ENCODE measurements at places on chromosomes 11 and 22.

DNA sequence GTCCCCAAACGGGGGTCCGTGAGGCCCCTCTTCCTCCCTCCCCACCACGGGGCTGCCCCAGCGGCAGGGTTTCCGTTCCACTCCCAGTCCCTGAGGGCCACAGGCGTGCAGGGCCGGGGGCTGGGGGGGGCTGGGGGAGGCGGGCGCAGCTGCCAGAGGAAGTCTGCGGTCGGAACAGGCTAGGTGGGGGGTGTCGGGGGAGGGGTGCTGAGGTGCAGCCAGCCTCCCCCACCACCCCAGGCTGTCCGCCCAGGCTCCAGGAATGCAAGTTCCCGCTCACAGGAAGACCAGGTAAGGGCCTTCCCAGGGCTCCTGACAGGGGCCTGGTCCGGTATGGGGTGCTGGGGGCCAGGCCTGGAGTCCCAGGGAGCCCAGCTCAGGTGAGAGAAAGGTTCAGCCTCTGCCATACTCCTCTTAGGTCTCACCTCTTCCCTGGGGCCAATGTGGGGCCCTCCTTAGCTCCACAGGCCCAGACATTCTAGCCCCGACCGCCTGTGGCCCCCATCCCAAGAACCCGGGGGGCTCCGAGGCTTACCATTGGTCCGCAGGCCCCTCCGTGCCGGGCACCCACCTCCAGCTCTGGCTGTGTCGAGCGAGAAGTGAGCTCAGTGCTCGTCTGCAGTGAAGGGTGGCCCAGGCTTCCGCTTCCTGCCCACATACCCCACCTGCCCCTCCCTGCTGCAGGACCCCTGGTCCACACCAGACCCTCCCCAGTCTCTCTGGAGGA is at the start of gene PTPRCAP:
Gene PTPRCAP, minus strand, starts transcription at position 601 of the 727 bp plus-strand sequence. Its CDS starts 63 bp downstream, at position 538.
- DNase-seq: peak; percentile 28

- no peak for DNase-seq
These were observed 1322.2 kb downstream of the TBC1D22A start for GRCh38 chr22:48084729-48085050.

DNA sequence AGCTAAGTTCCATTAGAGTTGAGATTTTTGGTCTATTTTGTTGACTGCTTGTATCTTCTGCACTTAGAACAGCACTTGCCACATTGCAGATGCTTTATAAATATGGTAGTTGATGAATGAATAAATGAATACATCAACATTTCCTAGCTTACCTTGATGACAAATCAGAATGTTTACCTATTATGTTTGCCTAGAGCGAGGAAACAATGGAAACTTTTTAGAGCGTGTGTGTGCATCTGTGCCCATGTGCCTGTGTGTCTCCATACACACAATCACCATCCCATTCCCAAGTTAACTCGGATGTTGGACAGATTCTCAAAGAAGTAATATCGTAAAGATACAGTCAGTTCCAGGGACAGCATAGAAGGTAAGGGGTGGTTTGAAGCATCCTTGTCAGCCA is 139.1 kb downstream of the DBX1 start:
- DNase-seq: no peak

DNA sequence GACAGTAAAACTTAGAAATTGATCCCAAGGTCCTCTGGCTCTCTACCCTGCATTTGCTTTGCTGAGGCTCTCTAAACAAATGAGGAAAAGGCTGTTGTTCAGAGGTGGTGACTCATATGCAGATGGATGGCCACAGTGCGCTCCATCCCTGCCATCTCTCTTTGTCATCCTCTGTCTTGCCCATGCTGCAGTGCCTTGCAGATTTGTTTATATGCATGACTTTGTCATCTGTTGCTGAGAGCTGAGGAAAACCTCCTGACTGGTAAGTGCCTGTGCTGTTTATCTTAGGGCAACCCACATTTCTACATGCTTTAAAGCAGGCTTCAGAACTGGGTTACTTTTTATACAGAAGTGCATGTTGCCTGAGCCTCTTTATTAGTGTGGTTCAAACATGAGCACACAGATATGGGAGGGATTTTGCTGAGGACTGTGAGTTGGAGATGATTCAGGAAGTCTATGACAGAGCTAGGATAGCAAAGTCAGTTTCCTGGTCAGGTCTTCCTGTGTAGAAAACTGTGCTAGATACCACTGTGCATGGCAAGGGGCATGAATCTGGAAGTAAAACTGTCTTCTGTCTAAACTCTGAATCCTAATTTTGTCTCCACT is 57.4 kb downstream of the JAM3 start:
- peak; percentile 82 for DNase-seq

DNA sequence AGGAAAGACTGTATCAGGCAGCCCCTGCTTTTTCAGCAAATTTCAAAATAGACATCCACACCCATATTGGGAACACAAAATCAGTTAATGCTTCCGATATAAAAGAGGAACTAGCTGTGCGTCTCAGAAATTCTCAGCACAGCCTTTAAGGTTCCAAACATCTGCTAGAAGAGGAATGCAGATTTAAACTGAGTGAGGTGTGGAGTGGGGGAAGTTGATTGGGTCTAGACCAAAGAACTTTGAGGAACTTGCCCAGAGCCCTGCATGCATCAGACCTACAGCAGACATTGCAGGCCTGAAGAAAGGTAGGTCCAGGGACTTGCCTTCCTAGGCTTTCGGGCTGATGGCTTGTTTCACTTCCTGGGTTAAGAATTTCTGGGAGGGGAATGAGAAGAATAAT is at the start of gene MS4A4A:
Gene MS4A4A, plus strand, starts transcription at position 255 of the 400 bp plus-strand sequence. Its CDS starts 10 bp downstream, at position 265.
- no peak for DNase-seq

DNA sequence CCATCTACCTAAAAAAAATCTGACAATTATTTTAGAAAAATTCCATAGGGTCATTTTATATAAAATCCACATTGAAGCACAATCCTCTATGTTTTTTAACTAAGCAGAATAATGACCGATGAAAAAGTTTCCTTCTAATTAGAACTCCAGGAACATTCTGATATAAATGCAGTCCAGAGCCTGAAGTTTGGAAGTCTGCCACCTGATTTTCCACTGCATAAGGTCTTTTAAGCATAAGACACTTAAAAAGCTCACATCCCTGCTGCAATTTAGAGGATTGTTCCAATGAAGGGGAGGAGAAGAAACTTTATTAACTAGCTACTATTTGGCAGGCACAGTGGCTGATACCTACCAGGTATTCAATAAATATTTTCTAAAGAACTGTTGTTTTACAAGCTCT is 570.3 kb upstream of the ANO5 start:
- no peak for DNase-seq

- peak; percentile 80 for DNase-seq
These were observed 44.6 kb upstream of the PPARA start for GRCh38 chr22:46105494-46106278.

DNA sequence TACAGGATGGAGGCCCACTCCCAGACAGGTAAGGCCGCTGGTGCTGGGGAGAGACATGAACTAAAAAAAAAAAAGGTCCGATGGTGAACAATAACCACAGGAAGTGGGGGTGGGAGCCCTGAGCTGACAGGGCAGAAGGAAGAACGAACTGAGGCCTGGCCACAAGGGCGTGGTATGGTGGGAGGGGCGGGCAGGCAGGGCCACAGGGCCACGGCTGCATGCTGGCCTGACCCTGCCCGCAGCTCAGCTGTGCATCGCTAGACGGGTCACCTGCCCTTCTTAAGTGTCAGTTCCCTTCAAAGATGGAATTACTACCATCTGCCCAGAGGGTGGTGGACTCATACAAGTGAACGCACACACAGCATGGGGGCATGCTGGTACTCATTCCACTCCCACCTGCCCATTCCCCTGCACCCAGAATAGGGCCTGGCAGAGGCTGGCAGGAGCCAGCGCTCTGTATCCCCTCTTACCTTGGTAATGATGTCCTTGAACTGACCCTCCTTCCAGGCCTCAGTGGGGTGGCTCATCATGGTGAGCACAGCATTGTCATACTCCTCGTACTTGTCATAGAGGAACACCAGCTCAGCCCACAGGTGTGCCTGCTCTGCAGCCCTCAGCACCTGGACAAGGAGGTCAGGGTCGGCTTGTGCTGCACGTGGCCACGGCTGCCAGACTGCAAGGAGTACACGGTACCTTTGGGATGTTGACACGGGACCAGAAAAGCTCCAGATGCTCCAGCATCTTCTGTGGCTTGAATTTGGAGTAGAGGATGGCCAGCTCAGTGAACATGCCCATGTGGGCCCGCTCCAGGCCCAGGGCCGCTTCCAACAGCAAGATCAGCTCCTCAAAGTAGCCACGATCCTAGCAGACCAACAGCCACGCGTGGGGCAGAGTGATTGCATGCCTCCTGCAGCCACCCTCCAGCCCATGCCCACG is 17.5 kb upstream of the SLC25A1 start:
- DNase-seq: no peak

- DNase-seq: no peak
These were observed 47.7 kb downstream of the PDE2A start for GRCh38 chr11:72626414-72626936.

- no peak for DNase-seq
These were observed 304.2 kb downstream of the INSC start for GRCh38 chr11:15418921-15419320.

- DNase-seq: no peak
These were observed 31.2 kb downstream of the GNAZ start for GRCh38 chr22:23101524-23101923.

DNA sequence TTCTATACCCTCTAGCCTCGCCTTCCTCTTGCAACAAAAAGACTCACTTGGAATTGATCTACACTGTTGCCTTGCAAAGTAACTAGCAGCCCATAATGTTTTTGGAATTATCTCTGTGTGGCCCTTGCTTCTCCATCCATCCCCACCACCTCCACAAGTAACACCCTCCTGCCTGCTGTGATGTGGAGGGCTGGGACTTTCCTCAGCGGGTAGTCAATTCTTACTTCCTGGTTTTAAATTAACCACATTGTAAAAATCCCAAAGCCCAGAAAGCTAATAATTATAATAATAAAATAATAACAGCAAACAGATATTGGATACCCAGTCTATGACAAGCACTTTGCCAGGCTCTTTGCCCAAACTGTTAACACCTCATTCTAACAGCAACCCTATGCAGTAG is 40.8 kb upstream of the GALNT18 start:
- DNase-seq: no peak

- peak; percentile 22 for DNase-seq
These were observed 428.5 kb downstream of the TMEM135 start for GRCh38 chr11:87466223-87466622.

- peak; percentile 77 for DNase-seq
These were observed at the start of gene PKNOX2 for GRCh38 chr11:125164422-125165110. Gene PKNOX2 (plus strand): TSS chr11:125164751. CDS start chr11:125351306, 186,555 bp downstream.

- no peak for DNase-seq
These were observed 78.9 kb upstream of the CRYBB3 start for GRCh38 chr22:25120761-25121212.

GRCh38 chr11:90836031-90836430 is 613.2 kb upstream of the CHORDC1 start:
- no peak for DNase-seq

GRCh38 chr11:127138613-127139012 is 138.0 kb upstream of the KIRREL3 start:
- DNase-seq: no peak

DNA sequence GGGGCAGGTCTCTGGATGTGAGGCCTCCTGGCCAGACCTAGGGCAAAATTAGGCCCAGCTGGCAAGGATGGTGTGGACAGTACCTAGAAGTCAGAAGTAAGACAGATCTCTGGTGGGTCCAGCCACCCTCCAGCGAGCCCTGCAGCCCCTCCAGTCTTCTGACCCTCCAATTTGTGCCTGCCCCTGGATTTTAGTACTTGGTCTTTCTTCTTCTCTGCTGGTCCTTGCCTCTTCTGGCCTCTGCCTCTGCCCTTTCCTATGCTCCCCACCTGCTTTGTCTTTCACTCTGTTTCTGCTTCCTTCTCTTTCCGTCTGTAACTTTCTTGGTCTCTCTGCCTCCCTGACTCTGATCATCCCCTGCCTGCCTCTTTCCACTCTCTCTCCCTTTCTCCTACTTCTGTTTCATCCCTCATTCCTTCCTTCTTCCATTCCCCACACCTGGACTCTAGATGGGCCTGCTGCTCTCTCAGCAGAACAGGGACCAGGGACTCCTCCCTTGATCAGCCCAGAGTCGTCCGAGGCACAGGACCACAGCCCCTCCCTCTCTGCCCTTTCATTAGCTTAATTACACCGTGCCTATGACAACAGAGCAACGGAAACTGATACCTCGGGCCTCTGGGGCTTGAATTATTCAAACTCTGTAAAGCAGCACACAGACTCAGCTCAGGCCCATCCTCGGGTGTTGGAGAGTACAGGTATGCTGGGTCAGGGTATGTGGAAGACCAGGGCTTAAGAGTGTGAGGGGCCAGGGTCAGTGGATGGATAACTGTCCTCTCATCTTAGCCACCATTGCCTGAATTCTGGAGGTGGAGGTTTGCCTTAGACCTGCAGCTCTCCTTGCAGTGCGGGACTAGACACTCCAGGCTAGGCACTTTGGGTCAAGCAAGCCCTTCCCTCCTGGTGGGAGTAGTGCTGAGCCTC is at the start of gene CHRNA10:
Gene CHRNA10, minus strand, starts transcription at position 51 of the 921 bp plus-strand sequence. CDS start 72 bp downstream, outside the sequence.
- DNase-seq: no peak

- no peak for DNase-seq
These were observed 249.8 kb upstream of the UBASH3B start for GRCh38 chr11:122405547-122406341.

DNA sequence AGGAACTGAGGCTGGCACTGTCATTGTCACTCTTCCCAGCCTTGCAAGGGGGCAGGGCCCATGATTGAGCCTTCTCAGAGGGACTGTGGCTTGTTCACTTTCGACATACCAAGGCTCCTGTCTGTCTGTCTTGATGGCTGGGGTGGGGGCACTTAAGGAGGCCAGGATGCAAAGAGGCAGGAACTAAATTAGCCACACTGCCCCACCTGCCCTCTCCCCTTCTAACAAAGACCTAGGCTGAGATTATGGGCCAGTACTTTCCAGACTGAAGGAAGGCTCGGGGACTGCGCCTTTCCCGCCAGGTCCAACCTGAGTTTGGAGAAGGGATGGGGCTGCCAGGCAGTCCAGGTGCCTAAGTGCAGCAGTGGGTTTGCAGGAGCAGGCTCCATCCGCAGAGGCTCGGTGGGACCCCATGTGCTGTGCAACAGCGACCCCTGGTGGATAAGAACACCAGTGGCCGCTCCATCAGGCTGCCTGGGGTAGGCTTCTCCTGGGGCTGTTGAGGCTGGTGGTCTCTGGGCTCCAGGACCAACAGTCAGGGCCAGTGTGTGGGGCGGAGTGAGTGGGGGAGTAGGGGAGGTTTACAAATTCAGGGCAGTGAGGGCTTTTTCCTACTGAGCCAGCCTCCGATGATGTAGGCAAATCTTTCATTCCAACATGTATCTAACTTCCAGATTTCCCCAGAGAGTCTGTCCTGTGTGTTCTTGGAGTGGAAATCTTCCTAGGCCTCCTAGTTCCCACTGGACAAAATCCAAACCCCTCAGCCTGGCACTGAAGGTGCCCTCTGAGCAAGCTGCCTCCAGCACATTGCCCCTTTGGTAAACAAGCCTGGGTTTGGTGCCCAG is 93.9 kb downstream of the INSC start:
- peak; percentile 63 for DNase-seq

GRCh38 chr11:67433536-67434394 is 3.7 kb downstream of the PTPRCAP start:
- DNase-seq: no peak

All from fibroblast of skin of scalp (primary cell).